ENCODE measurements at places on chromosomes 4 and X.

- no peak for DNase-seq
Observed at GRCh38 chr4:16969696-16970135, 71.3 kb upstream of the LDB2 start.

- DNase-seq = no peak
Observed at GRCh38 chr4:152571770-152572169, 35.9 kb upstream of the FBXW7 start.

- no peak for DNase-seq
Observed at GRCh38 chr4:80173841-80174240, 23.5 kb upstream of the PRDM8 start.

DNA sequence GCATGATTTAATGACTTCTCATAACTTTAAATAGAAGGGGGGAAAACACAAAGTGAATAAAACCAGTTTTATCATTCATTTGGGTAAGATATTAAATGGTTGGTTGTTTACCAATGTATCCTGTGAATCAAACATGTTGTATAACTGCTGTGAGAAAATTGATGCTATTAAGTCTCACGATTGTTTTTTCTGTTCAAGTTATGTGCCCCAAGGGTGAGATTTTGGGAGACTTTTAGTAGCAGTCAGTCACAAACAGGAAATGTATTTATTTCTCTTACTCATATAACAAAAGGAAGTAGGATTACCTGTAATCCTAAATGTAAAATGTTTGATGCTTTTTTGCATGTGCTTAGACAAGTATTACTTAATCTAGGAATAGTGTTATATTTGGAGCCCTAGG, 39.2 kb downstream of the MTHFD2L start:
- DNase-seq = no peak

DNA sequence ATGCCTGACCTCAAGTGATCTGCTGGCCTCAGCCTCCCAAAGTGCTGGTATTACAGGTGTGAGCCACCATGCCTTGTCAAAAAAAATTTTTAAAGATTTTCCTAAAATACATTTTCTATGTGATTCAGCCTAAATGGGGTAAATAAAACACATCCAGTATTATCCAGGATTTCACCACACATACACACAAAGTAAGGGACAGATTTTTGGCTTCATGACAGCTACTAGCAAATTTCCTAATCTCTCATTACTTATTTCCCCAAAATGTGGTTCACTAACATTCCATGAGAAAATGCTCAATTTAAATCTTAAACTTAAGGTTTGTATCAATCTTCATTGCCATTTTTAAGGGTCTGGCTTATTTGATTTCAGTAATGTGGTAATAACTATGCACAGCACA, 348.5 kb upstream of the INTU start:
- no peak for DNase-seq

GRCh38 chr4:7171191-7171900, 21.0 kb upstream of the SORCS2 start:
- no peak for DNase-seq

DNA sequence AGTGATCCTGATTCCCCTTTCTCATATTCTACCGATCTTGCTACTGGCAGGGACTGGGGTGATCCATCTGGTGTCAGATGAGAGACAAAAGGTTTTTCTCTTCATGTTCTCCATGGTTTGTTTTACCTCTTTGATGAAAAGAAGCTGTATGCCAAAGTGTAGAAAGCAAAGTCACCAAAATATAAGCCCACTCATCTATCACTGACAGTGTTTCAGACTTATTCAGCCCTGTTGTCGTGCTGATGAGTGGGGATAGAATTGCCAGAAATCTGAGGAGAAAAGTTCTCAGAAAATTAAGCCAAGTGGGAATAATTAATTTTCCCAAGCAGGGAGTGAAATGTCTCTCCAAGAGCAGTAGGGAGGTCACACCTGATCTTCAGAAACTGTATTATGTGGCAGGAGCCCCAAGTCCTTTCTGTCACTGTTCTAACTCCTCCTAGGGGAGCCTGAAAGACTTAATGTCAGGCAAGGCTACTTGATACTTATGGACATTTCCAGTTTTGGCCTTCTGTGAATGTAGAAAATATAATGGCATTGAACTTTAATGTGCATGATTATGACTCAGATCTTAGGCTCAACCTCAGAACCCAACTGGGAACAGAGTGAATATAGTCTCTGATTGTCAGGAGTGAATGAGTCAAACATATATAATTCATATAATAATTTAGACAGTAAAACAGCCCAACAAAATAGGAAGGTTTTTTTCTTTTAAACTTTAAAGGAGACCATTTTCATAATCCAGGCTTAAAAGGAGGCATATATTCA, 298.1 kb downstream of the ANKRD50 start:
- no peak for DNase-seq

GRCh38 chrX:41734530-41734929, 10.5 kb downstream of the GPR82 start:
- DNase-seq = no peak

GRCh38 chr4:11430536-11430935, 1.8 kb upstream of the HS3ST1 start:
- DNase-seq = no peak

DNA sequence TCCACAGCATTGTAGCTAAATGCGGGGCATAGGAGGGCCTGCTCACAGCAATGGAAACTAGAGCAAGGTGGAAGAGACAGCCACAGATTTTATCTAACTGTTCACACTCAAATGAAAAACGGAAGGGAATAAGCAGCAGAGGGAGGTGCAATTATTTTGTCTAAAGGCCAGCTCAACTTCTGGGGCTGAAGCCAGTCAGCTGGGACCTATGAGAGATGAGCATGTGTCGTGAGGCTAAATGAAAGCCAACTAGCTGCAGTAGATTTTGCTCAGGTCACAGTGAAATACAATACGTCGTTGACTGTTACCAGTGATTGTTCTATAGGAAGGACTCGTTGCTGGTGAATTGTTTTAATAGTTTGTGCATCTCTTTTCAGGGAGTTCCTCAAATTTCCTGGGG, 26.4 kb upstream of the FGFBP2 start:
- DNase-seq = no peak

- DNase-seq = no peak
Observed at GRCh38 chr4:138200236-138200590, 41.9 kb downstream of the SLC7A11 start.

GRCh38 chr4:52054254-52054653, 3.1 kb downstream of the SPATA18 start:
- no peak for DNase-seq

GRCh38 chrX:102129473-102129872, 4.0 kb downstream of the TCEAL2 start:
- DNase-seq = no peak

DNA sequence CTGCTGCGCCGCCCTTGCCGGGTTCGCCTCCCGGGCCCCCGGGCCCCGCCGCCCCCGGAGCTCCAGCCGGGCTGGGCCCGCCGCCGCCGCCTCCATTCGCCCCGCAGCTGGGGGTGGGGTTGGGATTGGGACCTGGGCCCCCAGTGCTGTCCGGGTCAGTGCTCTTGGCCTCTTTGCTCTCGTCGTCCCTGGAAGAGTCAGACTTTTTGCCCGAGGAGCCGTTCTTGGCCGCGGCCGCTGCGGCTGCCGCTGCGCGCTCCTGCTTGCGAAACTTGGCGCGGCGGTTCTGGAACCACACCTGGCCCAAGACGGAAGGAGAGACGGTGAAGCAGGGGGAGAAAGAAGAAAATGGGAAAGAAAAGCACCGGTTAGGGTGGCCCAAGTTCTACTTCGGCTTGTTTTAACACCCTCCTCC, 2.5 kb downstream of the PHOX2B start:
- no peak for DNase-seq

DNA sequence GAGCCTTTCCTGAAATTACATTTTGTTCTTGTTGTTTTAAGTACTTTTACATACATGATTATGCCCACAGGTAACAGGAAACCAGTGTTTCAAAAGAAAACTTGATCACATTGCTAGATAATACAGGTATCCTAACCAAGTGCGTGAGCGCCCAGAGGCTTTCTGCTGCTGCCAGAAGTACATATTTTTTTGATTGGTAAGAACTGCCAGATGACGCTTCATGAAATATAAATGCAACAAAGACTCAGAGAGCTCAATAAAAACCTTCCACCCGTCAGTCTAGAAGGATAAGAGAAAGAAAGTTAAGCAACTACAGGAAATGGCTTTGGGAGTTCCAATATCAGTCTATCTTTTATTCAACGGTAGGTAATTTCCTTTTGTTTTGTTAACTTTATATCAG, at the start of gene EPGN:
Gene EPGN, plus strand, starts transcription at position 256 of the 400 bp plus-strand sequence. Its CDS starts 64 bp downstream, at position 320.
- no peak for DNase-seq

GRCh38 chr4:60365176-60365575, 835.0 kb upstream of the ADGRL3 start:
- DNase-seq = no peak

DNA sequence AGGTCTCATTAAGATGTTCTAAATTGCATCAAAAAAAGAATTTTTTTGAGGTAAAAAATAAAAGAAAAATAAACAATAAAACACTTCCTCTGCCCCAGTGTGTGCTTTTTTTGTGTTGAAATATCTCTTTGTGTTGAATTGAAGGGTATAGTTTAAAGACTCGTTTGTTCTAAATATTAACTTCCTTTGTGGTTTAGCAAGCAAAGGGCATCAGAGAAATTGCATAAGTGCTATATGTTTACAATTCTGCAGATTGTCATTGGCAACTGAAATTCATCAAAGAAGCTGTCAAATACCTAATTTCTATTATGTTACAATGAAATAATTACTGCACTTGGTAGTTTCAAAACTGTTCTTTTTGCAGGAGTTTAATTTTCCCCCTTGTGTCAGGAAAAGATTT, 260.5 kb downstream of the DKK2 start:
- DNase-seq = no peak

DNA sequence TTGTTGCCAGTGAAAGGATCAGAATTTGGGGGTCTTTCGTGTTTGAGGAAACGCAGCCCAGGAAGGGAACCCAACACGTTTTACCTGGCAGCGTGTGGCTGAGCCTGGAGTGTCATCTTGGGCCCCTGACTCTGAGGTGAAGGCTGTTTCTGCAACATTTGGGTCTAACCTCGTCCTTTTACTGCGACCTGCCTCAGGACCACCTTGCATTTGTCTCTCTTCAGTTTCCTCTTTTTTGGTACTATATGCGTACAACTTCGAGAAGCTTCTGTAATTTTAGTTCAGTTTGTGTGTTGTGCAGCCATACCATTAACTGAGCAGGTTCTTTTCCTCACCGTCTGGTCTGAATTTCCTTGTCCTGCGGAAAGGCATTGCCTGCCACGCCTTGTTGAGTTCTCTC, 61.5 kb downstream of the TMEM131L start:
- no peak for DNase-seq

DNA sequence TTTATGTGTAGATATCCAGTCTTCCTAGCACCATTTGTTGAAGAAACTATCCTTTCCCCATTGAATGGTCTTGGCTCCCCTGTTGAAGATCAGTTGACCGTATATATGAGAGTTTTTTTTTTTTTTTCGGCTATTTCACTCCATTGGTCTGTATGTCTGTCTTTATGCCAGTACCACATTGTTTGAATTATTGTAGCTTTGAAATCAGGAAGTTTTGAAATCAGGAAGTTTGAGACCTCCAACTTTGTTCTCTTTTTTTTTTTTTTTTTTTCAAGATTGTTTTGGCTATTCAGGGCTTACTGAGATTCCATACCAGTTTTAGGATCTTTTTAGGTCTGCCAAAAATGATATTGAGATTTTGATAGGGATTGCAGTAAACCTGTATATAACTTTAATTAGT, 4.3 kb upstream of the SCD5 start:
- no peak for DNase-seq

GRCh38 chr4:168374772-168375523, 56.4 kb upstream of the DDX60 start:
- DNase-seq = no peak

DNA sequence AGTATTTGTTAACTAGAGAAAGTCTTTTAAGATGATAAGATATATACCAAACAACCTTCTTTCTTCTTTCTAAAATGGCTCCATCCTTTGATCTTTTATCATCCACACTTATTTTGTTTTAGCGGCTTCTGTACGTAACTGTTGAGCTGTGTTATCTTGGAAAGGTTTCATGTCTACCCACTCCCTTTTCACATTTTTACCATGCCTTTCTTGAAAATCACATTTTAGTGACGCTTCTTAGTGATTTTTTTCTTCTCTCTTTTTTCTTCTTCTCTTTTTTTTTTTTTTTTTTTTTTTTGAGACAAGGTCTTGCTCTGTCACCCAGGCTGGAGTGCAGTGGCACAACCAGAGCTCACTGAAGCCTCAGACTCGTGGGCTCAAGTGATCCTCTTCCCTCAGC, 135.1 kb downstream of the CHIC2 start:
- no peak for DNase-seq

GRCh38 chrX:87813566-87813965, 296.0 kb downstream of the KLHL4 start:
- DNase-seq = no peak

- DNase-seq = no peak
Observed at GRCh38 chrX:35622040-35622439, 176.1 kb upstream of the MAGEB16 start.

- DNase-seq = no peak
Observed at GRCh38 chr4:142316025-142316424, 530.1 kb downstream of the INPP4B start.

DNA sequence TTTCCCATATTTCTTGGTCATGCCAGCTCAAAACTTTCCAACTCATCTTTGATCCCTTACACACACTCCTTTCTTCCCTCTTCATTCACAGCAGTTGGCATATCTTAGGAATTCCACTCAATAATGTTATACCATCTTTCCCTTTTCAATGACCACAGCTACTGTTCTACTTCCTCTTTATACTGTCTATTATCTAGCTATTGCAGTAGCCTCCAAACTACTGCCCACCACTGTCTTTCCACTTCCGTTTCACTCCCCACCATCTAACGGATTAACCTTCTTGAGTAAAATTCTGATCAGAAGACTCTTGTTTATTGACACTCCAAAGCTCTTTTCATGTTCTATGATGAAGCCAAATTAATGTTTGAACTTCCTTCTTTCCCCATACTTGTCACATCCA, 55.8 kb downstream of the ADAMTS3 start:
- no peak for DNase-seq

DNA sequence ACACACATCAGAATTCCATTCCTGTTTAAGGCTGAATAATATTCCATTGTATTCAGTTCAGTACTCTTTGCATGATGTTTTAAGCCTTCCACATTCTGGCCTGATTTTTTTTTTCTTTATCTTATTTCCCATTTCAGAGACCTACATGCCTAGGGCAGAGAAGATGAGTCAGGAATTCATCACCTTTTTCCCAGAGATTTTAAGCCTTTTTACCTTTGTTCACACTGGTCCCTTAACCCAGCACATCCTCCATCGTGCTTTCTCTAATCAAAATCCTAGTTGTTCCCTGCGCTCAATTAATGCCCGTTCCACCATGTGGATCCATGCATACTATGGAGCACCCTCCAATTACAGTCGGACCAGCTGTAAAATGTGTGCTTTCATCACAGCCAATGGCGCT, 245.1 kb downstream of the DHX15 start:
- no peak for DNase-seq

- DNase-seq = no peak
Observed at GRCh38 chr4:153428941-153429475, 37.2 kb upstream of the TMEM131L start.

Data from activated CD8-positive, alpha-beta memory T cell treated with anti-CD3 and anti-CD28 coated beads for 1 hour (primary cell).